ENCODE measurements at places on chromosomes 5 and 9.
A peak's percentile ranks its signal among the peaks of the same experiment; 100 is the strongest.

GRCh38 chr5:56818450-56819037 is 3.2 kb downstream of the MAP3K1 start:
- DNase-seq: no peak

GRCh38 chr9:126838895-126839294 is 21.5 kb upstream of the ZBTB34 start:
- DNase-seq: no peak

- peak; percentile 70 for DNase-seq
Measured at GRCh38 chr5:139925650-139926640, 117.2 kb downstream of the NRG2 start.

DNA sequence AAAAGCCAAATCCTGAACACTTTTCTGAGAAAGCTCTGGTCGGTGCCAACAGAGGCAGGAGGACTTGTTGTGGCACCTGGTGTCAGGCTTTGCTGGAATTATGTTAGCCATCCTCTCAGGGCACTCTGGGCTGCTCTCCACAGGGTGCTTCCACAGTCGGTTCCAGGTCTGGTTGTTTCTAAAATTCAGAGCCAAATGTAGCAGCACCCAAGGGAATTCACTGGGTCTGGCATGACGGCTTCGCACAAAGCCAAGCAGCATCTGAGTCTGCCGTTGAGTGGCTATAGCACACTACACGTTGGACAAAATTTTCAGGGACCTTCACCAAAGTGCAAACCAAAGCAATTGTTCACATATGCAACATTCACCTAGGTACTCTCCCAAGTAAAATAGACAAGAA is 110.2 kb downstream of the PJA2 start:
- DNase-seq: no peak

GRCh38 chr5:121009058-121009457 is 545.0 kb downstream of the PRR16 start:
- no peak for DNase-seq

DNA sequence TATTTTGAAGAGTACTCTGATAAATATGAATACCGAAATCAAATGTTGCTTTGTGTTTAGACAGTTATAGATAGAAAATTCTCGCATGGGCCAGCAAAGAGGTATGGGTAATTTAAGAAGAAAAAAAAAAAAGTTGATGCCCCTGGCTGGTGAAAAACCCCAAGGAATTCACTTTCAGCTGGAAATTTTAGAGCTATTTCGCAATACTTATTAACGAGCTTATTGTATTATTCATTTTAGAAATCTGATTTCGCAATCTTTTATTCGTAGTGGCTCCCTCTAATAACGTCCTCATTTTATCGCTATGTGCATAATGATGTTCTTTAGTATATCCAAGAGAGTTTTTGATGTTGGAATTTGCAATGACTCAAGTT is 18.5 kb upstream of the FER start:
- DNase-seq: no peak

- DNase-seq: no peak
Measured at GRCh38 chr9:133129001-133129795, 8.2 kb upstream of the RALGDS start.

GRCh38 chr5:54007827-54008777 is 302.3 kb downstream of the ARL15 start:
- peak; percentile 6 for DNase-seq

GRCh38 chr5:111116550-111116949 is 24.4 kb downstream of the WDR36 start:
- no peak for DNase-seq

All from HT1080 (cell line).